ENCODE measurements at places on chromosomes 4 and X.
A peak's percentile ranks its signal among the peaks of the same experiment; 100 is the strongest.

DNA sequence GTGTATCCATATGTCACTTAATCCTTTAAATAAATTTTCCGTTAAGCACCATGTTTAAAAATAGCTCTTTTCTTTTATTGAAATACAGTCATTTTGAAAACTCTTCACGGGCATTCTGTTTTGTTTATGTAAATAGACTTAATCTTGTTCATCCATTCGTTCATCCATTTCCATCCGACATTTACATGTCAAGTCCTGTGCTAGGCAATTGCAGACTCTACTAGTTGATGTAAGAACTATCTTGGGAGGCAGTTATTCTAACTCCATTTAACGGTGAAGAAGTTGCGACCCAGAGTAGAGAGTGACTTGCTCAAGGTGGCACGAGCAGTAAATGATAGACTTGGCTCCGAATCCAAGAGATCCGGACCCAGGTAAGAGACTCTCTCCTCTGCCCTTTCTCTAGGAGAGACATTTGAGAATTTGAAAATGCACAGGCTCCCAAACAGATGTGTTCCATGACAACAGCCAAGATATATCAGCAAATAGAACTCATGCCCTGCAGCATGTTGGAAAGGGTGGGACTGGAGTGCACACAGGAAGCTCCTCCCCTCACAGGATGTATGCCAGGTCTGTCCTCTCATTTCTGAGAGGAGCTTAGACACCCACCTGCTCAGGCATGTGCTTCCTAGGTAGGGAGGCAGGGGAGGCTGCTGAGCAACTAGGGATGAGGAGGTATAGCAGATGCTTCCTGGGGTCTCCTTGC lies 64.5 kb downstream of the DRD5 start:
- DNase-seq, result no peak

GRCh38 chrX:111645607-111646006 lies 35.4 kb upstream of the ALG13 start:
- DNase-seq, result no peak

DNA sequence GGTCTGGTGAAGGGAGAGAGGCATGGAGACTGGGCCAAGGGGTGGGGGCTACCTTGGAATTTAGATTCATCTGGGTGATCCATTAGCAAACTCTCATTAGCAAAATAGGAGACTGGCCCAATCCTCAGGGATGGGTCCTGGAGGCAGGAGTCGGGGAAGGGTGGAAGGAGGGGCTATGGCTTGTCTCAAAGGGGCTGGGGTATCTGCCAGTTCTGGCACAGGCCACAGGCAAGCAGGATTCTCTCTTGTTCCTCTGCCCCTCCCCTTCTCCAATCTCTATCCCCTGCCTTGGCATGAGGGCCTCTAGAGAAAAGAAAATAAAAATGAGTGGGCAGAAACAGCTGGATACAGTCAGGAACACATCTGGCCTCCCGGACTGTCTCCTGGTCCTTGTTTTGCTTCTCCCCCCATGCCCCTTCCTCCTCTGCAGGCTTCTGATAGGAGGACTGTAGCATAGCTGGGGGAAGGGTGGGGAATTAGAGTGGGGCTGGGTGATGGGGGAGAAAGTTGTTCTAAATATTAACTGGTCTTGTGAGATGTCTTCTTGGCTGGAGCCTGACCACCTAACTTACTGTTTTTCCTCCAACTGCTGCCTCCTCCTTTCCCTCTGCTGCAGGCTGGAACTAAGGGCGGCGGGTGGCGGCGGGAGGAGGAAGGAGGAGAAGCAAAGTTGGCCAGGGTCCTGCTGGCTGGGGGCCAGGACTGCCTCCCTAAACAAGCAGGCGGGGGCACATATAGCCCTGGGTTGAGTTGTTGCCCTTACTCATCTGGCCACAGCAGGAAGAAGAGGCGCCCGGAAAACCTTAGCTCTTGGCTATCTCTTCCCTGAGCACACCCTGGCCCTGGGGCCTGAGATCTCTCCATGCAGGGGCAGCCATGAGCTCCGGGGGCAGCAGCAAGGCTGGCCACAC lies 53.3 kb upstream of the LAS1L start:
- no peak for DNase-seq

DNA sequence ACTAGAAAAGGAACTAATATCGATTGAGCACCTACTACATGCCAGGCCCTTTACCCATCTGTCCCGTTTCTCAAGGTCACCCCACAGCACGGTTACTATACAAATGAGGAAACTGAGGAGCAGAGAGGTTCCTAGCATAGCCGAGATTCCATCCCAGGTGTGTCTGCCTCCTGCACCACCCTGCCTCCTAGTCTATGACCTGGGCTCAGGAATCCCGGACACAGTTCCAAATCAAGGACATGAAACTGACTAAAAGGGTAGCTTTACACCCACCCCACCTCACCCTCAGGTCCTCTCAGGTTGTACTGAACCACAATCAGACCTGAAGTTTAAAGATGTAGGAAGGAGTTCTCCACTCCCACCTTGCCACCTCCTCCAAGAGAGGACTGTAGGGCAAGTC lies 55.6 kb downstream of the APBB2 start:
- DNase-seq, result no peak

DNA sequence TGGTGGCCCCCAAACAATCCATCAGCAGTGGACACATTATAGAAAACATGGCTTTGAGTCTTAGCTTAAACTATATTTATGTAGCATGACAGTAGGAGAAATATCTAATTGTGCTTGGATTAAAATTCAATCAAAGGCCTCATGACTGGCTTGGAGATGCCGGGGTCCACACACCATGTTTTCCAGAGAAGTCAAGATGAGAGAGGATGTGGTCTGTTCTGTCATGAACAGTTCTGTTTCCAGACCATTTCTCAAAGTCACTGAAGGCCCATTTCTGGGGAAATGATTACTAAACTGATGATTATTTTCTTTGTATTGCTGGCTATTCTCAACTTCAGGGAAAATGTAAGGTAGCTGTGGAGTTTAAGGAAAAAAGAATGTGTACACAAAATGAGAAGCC lies 76.3 kb downstream of the C4orf51 start:
- no peak for DNase-seq

DNA sequence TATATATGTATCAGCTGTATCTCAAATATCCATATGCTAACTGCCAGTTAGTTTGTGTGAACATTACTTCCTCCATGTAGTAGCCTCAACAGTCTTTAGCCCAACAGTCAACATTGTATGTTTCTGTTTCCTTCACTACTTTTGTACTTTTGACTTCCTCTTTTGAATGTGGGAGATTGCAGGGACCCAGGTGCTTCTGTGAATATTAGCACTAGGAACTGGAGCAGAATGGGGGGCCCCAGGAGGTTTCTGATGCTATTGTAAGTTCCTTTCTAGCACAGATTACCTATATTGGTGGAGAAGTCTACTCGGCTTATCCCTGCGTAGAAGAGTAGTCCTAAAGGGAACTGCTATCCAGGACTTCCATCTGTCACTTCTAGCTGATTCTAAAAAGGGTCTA lies 2.3 kb downstream of the PLAC8 start:
- no peak for DNase-seq

DNA sequence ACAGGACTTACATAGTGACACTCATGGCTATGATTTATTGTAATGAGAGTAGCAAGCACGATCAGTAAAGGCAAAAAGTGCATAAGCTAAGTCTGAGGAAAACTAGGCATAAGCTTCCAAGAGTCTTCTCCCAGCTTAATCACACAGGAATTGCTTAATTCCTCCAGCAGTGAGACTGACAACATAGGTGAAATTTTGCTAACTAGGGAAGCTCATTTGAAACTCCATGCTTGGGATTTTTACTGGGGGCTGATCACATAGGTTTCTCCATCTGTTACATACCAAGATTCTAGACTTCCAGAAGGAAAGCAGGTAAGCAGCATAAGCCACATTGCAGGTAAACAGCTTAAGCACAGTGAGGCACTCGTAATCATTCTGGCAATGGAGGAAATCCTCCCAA lies 71.8 kb upstream of the FHDC1 start:
- DNase-seq, result no peak

GRCh38 chr4:140249351-140249750 lies 95.4 kb upstream of the MAML3 start:
- DNase-seq, result no peak

- no peak for DNase-seq
Measured at GRCh38 chr4:183591301-183591700, 67.7 kb downstream of the RWDD4 start.

DNA sequence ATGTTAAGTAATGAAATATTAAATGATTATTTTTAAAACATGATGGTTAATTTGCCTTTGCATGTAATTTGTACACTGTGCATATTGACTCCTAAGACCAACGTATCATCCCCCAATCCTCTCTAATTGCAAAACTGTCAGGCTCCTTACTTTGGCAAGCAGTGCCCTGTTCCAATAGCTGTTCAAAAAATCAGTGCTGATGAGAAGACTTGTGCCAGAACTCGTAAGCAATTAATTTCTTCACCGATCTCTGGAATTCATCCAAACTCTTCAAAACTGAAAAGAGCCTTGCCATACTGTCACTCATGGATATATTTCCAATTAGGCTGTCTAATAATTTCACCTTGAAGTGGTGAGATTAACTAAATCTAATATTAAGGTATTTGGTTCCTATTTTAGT lies 493.9 kb upstream of the NDST4 start:
- DNase-seq, result no peak

GRCh38 chr4:76211769-76212708 lies 1.6 kb downstream of the SCARB2 start:
- no peak for DNase-seq

GRCh38 chr4:165631912-165632311 lies 241.1 kb upstream of the TLL1 start:
- no peak for DNase-seq

- DNase-seq, result peak; percentile 48
Measured at GRCh38 chr4:7429069-7429416, 5.7 kb downstream of the PSAPL1 start.

- DNase-seq, result peak; percentile 6
Measured at GRCh38 chr4:155339588-155339987, 37.2 kb downstream of the MAP9 start.

GRCh38 chr4:77745792-77746191 lies 73.4 kb downstream of the CNOT6L start:
- DNase-seq, result no peak

GRCh38 chr4:4456816-4457578 lies 70.1 kb downstream of the NSG1 start:
- DNase-seq, result no peak

DNA sequence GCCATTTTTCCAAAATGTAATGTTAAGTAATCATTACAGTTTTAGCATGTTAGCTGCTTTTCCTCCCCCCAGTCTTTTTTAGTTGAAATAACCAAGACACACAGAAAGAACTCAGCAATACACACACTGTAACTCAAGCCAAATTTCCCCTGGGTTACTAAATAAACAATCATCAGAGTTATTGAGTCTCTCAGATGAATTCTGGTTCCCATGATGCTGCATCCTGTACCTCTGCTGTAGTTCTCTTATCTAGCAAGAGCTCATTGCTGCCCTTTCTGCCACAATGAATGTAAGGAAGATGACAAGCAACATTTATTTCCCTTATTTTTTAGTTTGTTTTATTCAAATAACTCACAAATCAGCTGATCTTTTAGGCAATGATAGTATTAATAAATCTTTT lies 185.1 kb downstream of the ARHGAP6 start:
- DNase-seq, result no peak

DNA sequence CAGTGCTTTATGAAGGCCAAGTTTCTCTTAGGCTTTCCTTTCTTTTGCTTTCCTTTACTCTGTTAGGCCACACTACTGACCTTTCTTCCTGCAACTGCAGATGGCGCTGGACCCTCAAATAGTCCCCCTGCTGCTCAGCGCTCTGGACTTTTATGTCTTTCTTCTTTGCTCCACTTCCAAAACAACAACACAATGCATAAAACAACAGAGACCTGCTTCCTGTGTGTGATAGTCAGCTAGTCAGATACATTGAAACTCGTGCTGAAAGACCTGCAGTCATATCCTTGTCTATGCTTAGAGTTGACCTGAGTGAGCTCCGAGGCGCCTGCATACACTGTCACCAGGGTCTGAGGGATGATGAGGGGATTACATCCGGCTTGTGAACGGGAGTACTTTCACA lies 108.9 kb upstream of the TEX13D start:
- DNase-seq, result peak; percentile 25

DNA sequence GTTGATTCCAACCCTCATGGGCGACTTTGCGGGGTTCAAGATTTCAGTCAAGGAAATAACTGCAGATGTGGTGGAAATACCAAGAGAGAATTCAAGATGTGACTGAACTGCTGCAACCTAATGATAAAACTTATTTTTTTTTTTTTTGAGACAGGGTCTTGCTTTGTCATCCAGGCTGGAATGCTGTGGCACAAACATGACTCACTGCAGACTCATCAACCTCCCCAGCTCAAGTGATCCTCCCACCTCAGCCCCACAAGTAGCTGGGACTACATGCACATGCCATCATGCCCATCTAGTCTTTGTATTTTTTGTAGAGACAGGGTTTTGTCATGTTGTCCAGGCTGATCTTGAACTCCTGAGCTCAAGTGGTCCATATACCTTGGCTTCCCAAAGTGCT lies 19.5 kb upstream of the WDFY3 start:
- no peak for DNase-seq

DNA sequence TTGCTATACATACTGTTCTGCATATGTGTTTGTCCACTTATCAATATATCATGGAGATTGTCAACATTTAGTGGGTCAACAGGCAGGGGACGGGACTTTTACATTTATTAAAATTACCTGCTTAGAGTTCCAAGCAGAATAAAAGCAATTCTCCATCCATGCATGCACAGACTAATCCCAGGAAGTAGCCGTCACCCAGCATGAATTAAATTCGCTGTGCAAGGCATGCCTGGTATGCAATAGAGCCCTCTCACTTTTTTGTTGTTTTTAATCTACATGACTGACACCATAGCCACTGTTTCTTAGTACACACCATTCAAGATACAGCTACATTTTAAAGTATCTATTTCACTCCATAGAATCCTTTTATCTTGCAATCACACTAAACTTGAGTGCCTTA lies 108.9 kb downstream of the USP46 start:
- peak; percentile 60 for DNase-seq

GRCh38 chr4:169625886-169626285 lies 5.5 kb downstream of the CLCN3 start:
- no peak for DNase-seq

DNA sequence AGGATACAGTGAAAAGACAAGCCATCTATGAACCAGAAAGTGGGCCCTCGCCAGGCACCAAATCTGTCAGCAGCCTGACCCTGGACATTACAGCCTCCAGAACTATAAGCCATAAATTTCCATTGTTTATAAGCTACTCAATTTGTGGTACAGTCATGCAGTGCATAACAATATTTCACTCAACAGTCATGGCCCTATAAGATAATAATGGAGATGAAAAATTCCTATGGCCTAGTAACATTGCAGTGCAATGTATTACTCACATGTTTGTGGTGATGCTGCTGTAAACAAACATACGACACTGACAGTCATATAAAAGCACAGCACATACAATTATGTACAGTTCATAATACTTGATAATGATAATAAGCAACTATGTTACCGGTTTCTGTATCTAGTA lies 17.1 kb upstream of the TLR1 start:
- no peak for DNase-seq

DNA sequence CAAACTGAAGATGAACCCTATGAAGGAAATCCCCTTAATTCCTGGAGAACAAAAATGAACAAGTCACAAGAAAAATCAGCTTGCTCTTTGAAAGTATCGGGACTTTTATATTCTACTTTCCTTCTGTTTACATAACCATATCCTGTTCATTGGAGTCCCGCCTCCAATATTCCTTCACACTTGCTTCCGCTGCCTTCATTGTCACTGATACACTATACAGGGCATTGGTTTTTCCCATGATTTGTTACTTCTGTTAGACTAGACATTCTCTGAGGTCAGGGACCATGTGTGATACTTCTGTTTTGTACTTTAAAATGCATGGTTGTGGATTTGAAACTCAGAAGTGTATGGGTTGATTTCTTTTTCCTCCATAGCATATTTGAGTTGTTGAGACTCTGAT lies 18.8 kb downstream of the MCUB start:
- DNase-seq, result no peak
